ENCODE measurements at places on chromosomes 11 and 22.

DNA sequence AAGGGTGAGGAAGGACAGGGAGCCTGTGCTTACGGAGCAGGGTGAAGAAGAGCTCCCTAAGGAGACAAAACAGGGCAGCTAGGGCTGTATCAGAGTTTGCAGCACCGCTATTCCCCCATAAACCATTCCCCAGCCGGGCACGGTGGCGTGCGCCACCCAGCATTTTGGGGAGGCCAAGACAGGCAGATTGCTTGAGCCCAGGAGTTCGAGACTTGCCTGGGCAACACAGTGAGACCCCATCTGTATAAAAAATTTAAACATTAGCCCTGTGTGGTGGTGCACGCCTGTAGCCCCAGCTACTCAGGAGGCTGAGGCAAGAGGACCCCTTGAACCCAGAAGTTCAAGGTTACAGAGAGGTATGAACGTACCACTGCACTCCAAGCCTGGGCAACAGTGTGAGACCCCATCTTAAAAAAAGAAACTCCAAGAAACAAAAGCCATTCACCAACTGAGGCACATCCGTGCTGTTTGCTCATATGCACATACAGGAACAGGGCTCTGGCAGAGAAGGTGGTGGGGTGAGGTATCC, 4.7 kb downstream of the GAL3ST1 start:
- no peak for DNase-seq

DNA sequence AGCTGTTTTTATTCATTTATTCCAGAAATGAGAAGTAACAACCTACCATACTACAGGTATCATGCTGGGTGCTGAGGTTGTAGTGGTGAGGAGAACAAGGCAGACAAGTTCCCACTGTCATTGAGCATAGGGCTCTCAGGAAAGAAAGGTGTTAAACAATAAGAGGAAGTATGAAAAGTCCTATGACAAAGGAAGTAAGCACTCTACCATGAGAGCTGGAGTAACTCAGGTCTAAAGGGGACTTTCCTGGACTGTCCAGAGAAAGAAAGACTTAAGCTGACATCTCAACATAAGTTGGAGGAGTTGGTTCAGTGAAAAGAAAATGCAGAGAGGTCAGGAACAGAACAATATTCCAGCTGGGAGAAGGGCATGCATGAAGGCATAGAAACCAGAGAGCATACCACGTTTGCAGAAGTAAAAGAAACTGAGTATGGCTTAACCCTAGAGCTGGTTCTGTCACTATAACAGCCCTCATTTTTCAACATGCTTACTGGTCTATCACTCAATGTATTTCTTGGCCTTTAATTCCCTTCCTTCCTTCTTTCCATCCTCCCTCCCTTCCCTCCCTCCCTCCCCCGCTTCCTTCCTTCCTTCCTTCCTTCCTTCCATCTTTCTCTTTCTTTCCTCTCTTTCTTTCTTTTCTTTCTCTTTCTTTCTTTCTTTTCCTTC, 137.8 kb upstream of the BDNF start:
- DNase-seq: no peak

DNA sequence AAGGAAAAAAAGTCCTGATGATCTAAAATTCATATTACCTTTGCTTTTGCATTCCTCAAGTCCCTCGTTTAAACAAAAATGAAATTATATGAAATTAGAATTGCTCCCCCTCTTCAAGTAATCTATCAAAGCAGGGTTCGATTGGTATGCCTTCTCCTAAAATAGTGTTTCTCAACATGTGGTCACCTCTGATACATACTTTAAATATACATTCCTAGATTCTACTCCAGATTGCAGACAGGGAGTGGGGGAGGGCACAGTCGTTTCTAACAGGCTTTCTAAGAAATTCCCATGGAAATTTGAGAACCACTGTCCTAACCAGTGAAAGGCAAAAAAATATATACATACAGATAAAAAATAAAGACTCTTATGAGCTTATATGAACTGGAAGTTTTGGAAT, 22.6 kb upstream of the IRAG1 start:
- no peak for DNase-seq

DNA sequence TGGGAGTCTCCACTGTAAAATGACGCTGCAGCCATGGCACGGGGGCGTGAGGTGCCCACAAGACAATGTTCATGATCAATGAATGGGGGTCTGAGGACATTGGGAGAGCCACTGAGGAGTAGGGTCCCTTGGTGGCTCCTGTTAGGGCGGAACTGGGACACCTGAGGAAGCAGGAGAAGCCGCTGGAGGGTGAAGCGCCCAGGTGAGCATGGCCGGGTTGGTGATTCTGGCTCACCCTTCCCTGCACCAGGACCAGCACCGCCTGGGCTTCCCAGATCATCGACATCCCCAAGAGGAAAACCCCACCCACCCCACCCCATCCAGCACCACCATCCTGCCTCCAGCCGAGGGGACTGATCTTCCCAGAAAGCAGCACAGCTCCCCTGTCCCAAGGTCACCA, 30.6 kb downstream of the SHANK2 start:
- no peak for DNase-seq

GRCh38 chr22:50271519-50271970, 1.4 kb upstream of the MAPK11 start:
- peak; percentile 89 for DNase-seq

GRCh38 chr11:35318977-35319925, 100.1 kb downstream of the SLC1A2 start:
- no peak for DNase-seq

DNA sequence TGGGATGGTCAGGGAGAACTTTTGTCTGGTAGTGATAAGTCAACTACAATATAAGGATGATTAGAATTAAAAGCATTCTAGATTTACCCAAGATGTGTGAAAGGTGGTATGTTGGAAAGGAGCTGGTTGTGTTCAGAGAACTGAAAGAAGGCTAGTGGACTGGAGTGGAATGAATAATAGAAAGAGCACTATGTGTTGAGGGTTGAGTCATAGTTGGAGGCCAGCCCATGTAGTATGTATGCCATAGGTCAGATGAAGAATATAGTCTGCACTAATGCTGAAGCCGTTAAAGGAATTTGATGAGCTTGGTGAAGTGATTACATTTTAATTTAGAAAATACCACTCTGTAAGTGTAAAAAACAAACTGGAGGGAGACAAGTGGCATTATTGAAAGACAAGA, 514.1 kb downstream of the CNTN5 start:
- DNase-seq: no peak

- DNase-seq: no peak
Measured at GRCh38 chr11:90594658-90595057, 371.8 kb upstream of the CHORDC1 start.

- no peak for DNase-seq
Measured at GRCh38 chr11:7437696-7438095, 47.6 kb upstream of the OLFML1 start.

DNA sequence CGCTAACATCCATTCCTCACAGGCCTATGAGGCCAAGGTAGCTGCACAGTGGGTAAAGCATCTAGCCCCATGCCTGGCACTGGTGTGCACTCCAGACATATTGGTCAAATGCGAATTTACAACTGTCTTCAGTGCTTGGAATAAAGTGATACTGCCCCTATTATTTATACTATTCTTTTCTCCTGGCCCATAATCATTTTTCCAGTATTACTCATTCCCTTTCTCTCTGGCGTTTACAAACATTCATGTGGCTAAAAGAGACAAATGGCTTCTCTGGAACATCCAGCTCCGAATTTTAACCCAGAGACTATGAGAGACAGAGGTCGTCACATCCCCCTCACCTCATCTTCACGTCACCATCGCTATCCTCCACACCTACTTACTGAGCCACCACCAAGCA, 87.2 kb upstream of the PITPNB start:
- DNase-seq: no peak

DNA sequence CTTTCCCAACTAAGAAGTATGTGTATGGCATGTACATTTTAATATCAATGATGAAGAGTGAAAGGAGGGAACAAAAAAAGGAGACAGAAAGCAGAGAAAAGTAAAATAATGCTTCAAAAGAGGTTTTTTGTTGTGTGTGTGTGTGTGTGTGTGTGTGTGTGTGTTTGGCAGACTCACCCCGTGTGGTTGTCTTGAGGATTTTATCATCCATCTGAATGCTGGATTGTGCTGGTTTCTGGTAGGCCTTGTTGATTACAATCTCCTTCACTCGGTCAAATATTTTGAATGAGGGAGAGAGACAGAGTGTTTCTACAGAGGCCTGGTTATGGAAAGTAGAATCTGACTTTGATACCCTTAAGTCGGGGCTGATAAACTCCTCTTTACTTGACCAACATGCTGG, 128.5 kb downstream of the ENTHD1 start:
- DNase-seq: no peak

GRCh38 chr11:98545544-98546175, 475.1 kb upstream of the CNTN5 start:
- DNase-seq: no peak

DNA sequence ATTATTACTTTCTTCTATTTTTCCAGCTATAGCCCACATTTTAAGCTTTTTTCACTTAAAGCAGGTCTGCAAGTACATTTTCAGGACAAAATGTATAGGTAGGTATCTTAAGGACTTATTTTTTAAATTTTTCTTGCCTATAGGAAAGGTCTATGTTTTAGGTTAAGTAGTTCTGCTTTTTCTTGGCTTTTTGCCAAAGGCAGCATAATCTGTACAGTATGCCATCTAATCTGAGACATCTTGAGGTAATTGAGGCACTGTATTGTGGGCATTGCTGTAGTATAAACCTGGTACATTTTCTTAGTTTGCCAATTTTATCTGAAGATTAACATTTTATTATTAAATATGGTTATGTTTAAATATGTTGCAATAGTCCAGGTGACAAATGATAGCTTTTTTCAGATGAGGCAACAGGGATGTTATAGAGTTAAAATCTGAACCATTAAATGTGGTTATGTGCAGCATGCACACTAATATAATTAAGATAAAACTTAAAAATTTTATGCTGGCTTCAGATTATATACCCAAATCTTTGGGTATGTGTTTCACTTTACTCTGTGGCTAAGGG, 42.9 kb downstream of the QSER1 start:
- DNase-seq: no peak

GRCh38 chr22:32021716-32022115, 21.3 kb upstream of the SLC5A1 start:
- DNase-seq: no peak

- DNase-seq: no peak
Measured at GRCh38 chr11:61298663-61299244, 3.6 kb upstream of the VWCE start.

DNA sequence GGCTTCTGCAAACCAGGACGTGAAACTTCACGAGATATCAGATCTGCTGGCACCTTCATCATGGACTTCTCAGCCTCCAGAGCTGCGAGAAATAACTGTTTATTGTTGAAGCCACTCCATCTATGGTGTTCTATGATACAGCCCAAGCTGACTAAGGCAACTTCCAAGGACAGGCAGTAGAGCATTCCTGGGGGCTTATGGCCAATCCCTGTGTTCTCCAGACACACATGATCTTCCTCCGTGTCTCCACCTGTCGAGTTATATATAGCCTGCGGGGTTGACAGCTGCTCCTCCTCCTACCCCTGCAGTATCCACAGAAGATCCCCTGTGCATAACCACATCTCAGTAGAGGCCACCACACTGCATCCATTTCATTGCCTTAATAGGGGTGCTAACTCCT, 11.0 kb downstream of the TP53AIP1 start:
- DNase-seq: no peak

DNA sequence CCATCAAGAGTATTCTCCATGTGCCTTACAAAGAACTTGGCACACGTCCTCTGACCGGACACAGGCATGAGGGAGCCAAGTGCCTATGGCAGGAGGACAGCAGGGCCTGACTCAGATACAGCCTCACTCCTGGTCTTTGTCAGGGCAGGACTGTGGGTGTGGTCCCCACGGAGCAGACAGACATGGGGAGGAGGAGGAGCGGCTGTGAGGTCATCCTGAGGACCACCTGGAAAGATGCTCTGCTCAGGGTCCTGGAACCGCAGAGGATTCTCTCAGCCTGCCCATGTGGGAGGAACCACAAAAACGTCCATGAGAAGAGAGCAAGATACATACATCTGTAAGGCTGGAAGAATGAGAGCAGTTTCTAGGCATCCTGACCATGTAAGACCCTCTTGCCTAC, 576.3 kb downstream of the BRD1 start:
- no peak for DNase-seq

- peak; percentile 94 for DNase-seq
Measured at GRCh38 chr11:61695917-61696316, 15.7 kb downstream of the DAGLA start.

- DNase-seq: peak; percentile 62
Measured at GRCh38 chr11:47606731-47607130, 12.5 kb upstream of the C1QTNF4 start.

GRCh38 chr11:67697846-67698245, 23.4 kb upstream of the ALDH3B2 start:
- no peak for DNase-seq

DNA sequence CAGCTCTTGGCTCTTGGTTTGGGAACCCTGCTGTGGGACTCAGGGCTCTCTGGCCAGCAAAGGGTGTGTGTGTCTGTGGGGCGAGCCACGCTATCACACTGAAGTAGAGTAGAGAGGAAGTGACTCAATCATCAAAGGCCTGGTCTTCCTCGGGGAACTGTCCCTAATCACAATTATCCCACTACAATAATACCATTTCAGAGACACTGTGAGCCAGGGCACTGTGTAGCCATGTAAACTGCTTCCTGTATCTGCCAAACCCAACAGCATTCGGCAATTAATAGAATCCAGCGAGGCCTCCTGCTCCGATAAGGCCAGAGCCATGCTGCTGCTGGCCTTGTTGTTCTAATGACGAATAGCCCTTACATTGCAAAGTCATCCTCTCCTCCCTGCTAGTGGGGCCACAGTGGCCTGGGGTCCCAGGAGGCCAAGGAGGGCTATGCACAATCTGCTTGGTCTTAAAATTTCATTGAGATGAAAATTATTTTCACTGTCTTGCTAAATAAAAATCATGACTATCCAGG, 49.8 kb upstream of the LMO2 start:
- DNase-seq: peak; percentile 66

- DNase-seq: no peak
Measured at GRCh38 chr11:73210916-73211667, 7.0 kb upstream of the P2RY2 start.

DNA sequence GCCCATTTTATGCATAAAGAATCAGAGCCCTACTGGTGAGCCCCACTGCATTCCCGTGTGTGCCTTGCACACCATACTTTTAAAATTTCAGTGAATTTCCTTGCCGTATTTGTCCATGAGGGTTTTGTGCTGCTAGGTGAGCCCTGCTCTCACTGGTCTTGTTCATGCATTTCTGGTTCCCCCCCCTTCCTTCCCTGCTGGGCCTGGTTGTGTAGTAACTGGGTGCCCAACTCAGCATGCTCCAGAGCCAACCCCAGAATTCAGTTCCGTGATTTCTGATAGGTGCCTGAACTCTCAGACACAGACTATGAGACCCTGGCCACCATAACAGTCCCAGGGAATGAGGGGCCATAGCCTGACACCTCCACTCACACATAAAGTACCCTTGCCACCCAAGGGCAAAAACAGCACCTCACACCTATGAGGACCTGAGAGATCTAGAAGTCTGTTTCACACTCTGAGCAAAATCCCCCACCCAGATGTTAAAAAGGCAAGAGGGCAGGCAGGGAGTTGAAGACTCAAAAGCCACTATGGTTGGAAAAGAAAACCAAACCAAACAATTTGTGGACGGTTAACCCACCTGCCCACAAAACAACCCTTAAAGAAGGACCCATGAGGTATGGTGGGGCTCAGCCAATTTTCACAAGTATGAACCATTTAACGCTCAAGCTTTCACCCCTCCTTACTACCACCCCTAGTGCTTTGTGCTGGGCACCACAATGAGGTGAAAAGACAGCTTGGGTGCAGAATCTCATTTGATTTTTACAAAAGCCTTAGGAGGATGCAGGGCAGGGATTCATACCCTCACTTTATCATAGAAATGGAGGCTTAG, 16.8 kb upstream of the IL10RA start:
- DNase-seq: no peak

All from right cardiac atrium (tissue), 5 donors.